ENCODE measurements at places on chromosomes 13 and 19.

DNA sequence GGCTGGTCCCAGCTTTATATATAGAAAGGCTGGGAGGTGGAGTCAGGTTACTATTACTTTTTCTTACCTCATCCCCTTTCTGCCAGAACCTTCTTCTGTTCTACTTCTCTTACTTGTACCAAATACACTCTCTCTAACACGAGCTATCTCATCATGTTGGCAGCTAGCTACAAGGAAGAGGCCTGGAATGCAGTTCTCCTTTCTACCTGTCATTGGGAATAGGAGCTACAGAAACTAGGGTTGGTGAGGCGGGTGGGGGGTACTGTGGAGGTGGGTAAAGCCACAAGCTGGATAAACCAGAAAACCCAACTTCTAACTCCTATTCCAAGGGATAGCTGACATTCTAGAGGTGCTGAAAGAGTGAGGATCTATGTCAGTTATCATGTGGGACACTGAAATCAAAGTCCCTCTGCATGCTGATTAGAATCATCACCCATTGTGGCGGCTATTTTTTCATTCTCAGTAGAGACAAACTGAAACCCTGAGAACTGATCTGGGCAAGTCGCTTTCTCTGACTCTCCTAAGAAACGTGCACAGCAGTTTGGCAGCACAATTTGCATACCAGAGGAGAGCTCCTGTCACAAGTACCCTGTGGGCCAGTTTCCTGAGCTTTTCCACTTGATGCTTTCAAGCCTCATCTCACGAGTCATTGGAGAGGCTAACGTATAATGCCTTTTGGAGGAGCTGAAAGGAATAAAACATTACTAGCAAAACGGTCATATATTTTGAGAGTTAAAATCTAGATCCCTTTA lies 358.1 kb downstream of the ENOX1 start:
- DNase-seq = no peak

DNA sequence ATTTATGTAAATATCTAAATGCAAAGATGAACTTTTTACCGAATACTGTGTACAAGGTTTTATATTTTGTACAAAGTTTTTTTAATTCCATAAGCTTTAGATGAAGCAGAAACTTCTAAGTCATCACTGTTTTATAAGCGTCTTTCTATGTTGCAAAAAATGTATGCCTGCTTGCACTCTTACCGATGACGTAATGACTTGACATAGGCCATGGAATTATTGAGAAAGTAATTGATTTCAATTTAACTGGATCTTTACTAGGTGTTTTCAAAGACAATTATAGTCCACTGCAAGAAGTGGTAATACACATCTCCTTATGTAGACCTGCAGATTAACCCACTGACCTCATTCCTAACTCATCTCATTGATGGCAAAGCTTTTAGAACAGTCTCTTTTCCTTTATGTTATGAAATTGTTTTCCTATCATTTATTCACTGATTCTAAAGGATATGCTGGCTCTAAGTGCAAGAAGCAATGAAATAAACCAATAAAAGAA lies 10.4 kb downstream of the DACH1 start:
- no peak for DNase-seq

DNA sequence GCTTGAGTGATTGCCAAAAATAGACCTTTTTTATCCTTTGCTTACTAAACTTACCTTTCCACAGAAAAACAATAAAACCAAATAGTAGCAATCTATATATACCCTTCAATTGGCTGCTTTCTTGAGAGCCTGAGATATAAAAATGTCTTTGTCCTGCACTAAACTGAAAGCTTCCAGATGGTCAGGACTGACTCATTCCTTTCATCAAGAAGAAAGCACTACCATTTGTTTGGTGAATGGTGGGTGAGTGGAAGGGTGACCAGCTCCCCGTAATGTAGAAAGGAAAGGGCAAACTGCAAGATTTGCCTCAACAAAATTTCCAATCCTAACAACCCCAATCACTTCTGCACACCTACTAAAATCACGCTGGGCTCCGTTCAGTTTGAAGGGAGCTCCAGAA lies 67.8 kb downstream of the SACS start:
- DNase-seq = no peak

GRCh38 chr13:33560726-33561125 lies 257.2 kb upstream of the RFC3 start:
- no peak for DNase-seq

DNA sequence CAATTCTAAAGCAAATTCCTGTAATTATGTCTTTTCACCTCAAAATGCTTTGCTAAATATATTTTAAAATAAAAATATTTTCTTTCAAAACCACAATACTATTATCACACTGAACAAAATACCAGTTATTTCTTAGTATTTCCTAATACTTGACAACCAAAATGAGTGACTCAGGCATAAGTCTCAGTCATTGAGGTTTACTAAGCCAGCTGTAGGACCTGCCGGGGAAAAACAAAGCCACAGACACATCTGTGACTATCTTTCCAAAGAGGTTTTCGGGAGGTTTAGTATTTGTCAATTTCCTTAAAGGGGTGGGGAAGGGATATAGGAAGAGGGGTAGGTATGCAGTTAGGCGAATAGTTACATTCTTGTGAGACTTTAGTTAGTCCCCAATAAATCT lies 3.2 kb upstream of the ZNF235 start:
- DNase-seq = no peak

DNA sequence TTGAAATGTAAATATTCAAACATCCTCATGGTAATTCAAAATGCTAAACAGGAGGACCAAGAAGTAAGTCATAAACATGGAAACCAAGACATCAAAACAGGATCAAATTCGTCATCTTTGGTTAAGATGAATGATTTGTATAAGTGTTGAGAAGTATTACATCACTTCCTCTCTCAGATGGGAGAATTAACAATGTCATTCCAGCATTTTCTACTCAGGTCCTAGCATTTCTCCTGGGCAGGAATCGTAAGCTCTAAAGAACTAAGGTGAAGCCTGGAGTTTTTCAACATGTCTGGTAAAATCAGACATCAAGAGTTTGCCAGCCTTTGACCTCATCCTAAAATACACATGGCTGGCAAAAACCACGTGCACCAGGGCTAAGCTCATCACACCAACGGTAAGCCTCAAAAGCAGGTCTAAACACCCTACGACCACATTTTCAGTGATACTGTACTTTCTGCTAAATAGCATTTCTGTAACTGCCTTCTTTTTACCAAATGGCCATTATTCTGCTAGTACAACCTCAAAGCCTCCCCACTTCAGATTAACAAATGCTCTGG lies 24.8 kb downstream of the RANBP3 start:
- no peak for DNase-seq

GRCh38 chr13:98476106-98476505 lies 100.8 kb downstream of the STK24 start:
- peak; percentile 16 for DNase-seq

DNA sequence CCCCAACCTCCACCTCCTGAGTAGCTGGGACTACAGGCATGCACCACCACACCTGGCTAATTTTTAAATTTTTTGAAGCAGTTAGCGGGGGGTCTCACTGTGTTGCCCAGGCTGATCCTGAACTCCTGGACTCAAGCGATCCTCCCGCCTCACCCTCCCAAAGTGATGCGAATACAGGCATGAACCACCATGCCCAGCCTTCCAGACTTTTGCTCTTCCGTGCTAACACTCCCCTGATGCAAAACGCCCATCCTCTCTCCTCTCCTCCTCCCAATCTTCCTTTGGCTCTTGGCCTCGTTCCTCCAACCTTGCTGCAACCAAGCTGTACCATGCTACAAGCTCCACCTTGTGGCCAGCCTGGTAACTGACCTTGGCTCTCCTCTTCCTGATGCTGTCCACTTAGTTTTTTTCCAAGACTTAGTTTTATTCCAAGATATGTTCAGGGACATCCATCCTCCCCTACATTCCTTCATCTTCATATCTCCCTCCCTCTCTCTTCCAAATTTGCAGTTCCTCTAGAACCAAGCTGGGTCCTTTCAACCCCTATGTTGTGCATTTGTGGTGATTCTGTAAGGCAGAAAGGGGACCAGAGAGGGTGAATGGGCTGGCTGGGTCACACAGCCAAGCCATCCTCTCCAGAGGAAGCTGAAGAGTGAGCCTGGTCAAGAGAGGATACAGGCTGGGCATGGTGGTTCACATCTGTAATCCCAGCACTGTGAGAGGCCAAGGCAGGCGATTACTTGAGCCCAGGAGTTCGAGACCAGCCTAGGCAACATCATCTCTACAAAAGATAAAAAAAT lies 32.8 kb downstream of the TINCR start:
- no peak for DNase-seq

DNA sequence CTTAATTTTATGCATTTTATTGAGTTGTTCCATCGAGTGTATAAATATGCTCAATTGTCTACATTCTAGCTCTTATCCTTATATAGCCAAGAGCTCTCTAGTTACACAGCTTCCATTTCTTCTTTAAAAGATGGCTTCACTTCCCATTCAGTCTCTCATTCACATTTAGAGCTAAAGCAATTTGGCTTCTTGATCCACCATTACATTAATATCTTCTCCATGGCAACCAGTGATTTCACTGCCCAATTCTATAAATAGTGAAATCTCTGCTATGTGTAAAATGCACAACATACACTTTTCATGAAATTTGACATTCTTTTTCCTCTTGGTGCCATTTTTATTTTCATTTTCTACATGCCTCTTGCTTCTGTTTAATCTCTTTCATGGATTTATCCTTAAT lies 696.9 kb upstream of the ATXN8OS start:
- DNase-seq = no peak

GRCh38 chr13:80265348-80265747 lies 75.6 kb downstream of the SPRY2 start:
- DNase-seq = no peak

GRCh38 chr13:97125810-97126738 lies 96.1 kb upstream of the MBNL2 start:
- no peak for DNase-seq

GRCh38 chr13:51587372-51587771 lies 3.1 kb downstream of the WDFY2 start:
- no peak for DNase-seq

DNA sequence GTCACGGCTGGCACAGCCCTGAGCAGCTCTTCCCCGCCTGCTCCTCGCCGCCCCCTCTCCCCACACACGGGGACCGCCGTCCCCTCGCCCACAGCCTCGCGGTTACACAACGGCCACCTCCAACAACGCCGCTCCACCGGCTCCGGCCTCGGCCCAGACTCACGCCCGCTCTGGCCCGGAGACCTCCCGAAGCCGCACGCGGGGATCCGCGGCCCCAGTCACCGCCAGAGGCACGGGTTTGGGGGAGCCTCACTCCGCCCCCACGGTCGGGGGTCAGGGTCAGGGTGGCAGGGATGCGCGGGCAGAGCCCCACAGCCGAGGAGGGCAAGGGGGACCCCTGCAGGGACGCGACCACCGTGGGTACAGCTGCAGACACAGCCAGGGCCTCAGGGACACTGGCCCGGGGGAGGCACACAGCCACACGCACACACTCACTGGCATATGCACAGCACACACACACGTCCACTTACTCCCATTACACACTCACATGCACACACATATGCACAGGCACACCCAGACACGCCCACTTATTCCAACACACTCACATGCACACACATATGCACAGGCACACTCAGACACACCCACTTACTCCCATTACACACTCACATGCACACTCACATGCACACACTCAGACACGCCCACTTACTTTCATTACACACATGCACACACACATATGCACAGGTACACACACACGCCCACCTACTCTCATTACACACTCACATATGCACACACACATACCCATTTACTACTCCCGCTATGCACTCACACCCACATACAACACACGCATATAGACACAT lies 1.6 kb downstream of the TTYH1 start:
- no peak for DNase-seq

GRCh38 chr13:73702419-73703071 lies 431.7 kb downstream of the KLF12 start:
- no peak for DNase-seq

DNA sequence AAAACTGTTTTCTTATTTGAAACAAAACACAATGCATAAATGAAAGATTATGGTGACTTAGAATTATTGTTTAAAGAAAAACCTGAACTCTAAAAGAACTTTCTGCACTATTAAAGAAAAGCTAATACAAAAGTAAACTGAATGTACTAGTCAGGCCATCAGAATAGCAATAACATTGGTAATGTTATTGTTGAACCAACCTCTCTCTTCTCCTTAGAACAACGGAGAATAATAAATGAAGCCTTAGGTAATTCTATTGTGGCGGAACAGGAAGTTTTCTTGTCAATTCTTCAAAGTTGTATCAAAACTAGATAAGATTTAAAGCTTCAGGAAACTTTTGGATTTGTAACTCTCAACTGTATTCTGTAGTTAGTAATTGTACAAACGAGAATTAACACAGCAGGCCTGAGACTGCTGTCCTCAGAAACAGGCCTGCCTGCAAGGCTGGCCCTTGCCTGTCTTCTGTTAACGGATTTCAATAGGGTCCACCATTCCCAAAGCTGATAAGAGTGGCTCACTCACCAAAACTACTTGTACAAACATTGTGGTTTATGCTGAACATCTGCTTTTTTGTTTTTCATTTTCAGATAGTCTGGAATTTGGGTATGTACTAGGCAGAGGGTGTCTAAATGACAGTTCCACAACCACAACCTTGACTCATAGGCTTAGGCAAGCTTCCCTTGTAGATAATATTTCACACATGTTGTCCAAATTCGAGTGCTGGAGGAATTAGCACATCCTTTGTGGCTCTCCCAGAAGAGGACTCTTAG lies 825.8 kb downstream of the GPC5 start:
- no peak for DNase-seq

GRCh38 chr19:19276386-19276785 lies 3.3 kb upstream of the TM6SF2 start:
- no peak for DNase-seq

GRCh38 chr19:15516363-15516762 lies 8.0 kb downstream of the CYP4F22 start:
- DNase-seq = no peak
